Airway epithelial cell (primary cell): ENCODE measurements at places on chromosomes 5 and 9. TPM values are rescaled to one million over a fixed set of nuclear protein-coding genes. Genes with fewer than 3 reads are reported as not detected.

Gene SPINK13
- total RNA-seq = not detected in 2 replicates

Gene RFESD
- 0.98 and 2.2 TPM in 2 replicates for total RNA-seq

Gene TTC39B
- total RNA-seq = 5.0 and 5.4 TPM in 2 replicates

Gene RNF224
- total RNA-seq = 0.35 and 0.70 TPM in 2 replicates

Gene GDNF
- total RNA-seq = not detected in 2 replicates

Gene TMEM215
- total RNA-seq = not detected in 2 replicates

Gene RNF183
- 0.21 TPM in 1 of 2 replicates, not detected in the other for total RNA-seq

Gene ELOVL7
- 3.2 and 3.8 TPM in 2 replicates for total RNA-seq

Gene CDC14B
- 9.3 and 15.4 TPM in 2 replicates for total RNA-seq

Gene LHX3
- total RNA-seq = not detected in 2 replicates

Gene GHR
- 0.42 TPM in 2 replicates for total RNA-seq

Gene SLC4A9
- not detected in 2 replicates for total RNA-seq

Gene PRR16
- total RNA-seq = 0.74 and 0.78 TPM in 2 replicates

Gene C9
- total RNA-seq = not detected in 2 replicates

Gene FBP2
- not detected in 2 replicates for total RNA-seq

Gene PLAC8L1
- total RNA-seq = not detected in 2 replicates

Gene CD180
- not detected in 2 replicates for total RNA-seq

Gene TAF1L
- total RNA-seq = not detected in 2 replicates

Gene ADAMTSL1
- total RNA-seq = 0.09 and 0.28 TPM in 2 replicates

Gene SPATA31D4
- not detected in 2 replicates for total RNA-seq

Gene VPS13A
- 8.0 and 13.1 TPM in 2 replicates for total RNA-seq

Gene PAM
- 95.4 and 114 TPM in 2 replicates for total RNA-seq

Gene BARHL1
- not detected in 2 replicates for total RNA-seq

Gene FBP1
- 0.19 and 0.21 TPM in 2 replicates for total RNA-seq

Gene FAM200C
- 1.6 and 2.8 TPM in 2 replicates for total RNA-seq

Gene CATSPER3
- 0.07 TPM in 1 of 2 replicates, not detected in the other for total RNA-seq

Gene MIGA2
- 12.4 and 22.6 TPM in 2 replicates for total RNA-seq

Gene ARL14EPL
- total RNA-seq = not detected in 2 replicates

Gene PCDHB13
- total RNA-seq = 0.09 and 0.14 TPM in 2 replicates

Gene FBN2
- 28.7 and 40.0 TPM in 2 replicates for total RNA-seq

Gene PCDHGA4
- total RNA-seq = 0.23 and 0.63 TPM in 2 replicates

Gene SLC44A1
- total RNA-seq = 12.6 and 17.8 TPM in 2 replicates

Gene SHC3
- 0.92 and 5.8 TPM in 2 replicates for total RNA-seq

Gene BTNL3
- total RNA-seq = not detected in 2 replicates

Gene ZNF883
- 3.5 and 5.9 TPM in 2 replicates for total RNA-seq
